NCI-H446 (cell line): ENCODE measurements at places on chromosomes 11 and 22.
A peak's percentile ranks its signal among the peaks of the same experiment; 100 is the strongest.

DNA sequence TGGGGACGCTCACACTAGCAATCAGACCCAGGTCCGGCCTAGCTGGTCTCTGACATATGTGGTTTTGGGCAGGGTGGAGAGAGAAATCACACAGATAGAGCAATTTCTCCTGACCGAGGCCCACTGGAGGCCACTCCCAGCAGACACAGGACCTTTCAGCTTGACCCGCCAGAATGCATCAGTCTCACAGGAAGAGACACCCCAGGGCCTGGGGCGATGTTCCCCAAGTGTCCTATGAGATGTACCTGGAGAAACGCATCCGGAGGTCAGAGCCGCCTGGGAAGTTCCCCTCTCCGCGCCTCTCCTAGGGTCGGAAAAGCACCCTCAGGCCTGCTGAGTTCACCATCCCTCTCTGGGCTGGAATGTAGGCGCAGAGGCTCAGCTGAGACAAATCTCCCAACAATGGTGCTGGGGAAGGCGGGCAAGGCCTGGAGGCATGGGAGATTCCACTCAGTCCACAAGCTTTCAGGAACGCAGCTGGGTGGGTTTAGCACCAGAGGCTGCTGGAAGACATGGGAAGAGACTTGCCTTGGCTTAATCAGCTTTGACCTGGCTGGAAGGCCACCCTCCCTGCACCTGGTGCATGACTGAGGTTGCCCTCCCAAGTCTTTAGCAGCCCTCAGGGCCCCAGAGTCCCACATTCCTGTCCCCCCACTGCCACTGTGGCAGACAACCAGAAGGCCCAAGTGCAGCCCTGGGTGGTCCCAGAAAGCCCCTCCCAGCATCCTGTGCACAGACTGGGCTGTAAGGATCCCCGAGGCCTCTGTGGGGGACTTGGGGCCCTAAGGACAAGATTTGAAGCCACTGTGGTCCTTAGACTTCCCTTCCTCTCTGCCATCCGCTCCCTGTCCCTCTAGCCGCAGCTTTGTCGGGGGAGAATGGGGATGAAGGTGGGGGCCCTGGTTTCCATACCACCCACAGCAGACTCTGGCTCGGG, 57.5 kb downstream of the RTL6 start:
- DNase-seq: no peak

DNA sequence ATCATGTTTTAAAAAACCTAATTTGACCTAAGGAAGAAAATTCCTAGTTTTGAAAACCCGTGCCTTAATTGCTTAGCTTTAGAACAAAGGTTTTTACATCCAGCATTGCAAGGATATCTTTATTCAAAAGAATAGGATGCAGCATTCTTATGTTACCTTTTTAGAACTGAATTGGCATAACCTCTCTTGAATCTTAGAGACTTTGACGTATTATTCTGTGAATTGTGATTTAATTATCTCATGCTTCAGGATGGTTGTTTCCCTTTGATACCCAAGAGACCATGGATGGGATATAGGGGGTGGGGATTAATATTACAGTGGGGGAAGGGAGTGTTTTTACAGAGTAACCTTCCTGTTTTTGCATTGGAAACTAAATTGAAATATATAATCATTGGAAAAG, 49.4 kb downstream of the ARHGEF12 start:
- DNase-seq: no peak

GRCh38 chr11:44887636-44888035, 63.0 kb downstream of the TP53I11 start:
- no peak for DNase-seq

GRCh38 chr11:110525883-110526282, 96.1 kb downstream of the FDX1 start:
- DNase-seq: no peak

- DNase-seq: no peak
These were observed 26.0 kb downstream of the POU2AF1 start for GRCh38 chr11:111352935-111353710.

- DNase-seq: no peak
These were observed 44.9 kb downstream of the WNT7B start for GRCh38 chr22:45932071-45932470.

DNA sequence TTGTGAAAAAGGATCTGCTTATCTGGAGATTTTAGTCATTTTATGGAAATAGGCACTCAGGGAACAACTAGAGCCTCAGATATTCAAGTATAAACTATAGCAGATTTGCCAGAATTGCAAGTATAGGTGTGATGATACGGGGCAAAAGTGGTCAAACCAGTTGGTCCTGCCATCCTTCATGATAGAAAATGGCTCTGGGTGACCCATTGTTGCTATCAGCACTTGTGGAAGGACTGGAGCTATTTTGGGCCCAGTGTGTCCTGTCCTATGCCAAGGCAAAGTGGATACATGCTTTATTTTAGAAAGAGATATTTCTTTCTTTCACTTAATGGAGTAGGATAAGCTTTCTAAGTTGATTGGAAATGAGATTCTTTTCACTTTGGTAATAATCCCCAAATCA, 85.2 kb downstream of the PPP6R3 start:
- DNase-seq: no peak

- DNase-seq: no peak
These were observed 13.4 kb downstream of the ASCC2 start for GRCh38 chr22:29824677-29825076.

DNA sequence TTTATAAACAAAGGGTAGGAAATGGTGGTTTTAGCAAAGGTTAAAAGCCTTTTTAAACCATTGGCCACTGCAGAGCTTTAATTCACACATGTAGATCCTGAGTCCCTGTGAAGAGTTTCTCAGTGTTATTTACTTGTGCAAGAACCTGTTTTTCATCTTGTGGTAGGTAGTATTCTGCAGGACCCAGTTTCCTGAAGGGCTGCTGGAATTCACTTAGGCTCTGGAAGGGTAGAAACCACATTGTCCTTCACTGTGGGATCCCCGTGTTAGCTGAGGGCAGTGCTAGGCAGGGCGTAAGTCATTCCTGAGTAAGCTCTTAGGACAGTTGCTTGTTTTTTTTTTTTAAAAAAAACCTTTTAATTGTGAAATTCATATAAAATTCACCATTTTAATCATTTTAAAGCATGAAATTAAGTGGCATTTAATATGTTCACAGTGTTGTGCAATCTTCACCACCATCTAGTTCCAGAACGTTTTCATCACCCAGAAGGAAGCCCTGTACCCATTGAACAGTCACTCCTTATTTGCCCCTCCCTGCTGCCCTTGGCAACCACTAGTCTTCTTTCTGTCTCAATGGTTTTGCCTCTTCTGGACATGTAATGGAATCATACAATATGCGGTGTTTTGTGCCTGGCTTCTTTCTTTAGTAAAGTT, 77.7 kb downstream of the C22orf31 start:
- no peak for DNase-seq

DNA sequence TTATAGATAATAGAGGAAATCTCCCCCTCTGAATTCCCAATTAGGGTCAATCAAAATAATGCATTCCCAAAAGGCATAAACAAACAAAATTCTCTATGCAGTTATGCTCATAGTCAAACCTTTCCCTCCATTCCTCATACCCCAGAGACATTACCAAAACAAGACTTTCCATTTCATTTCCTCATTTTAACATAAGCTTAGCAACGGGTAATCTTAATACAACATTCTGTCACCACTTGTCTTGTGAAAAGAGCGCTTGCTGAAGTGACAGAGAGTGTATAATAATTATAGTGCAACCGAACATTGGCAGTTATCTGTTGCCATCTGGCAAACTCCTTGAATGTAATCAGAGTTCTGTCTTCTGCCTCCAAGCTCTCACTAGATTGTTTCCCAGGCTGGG, 1.2 kb upstream of the SLN start:
- peak; percentile 82 for DNase-seq

GRCh38 chr11:46055371-46055770, 65.9 kb downstream of the PHF21A start:
- no peak for DNase-seq

DNA sequence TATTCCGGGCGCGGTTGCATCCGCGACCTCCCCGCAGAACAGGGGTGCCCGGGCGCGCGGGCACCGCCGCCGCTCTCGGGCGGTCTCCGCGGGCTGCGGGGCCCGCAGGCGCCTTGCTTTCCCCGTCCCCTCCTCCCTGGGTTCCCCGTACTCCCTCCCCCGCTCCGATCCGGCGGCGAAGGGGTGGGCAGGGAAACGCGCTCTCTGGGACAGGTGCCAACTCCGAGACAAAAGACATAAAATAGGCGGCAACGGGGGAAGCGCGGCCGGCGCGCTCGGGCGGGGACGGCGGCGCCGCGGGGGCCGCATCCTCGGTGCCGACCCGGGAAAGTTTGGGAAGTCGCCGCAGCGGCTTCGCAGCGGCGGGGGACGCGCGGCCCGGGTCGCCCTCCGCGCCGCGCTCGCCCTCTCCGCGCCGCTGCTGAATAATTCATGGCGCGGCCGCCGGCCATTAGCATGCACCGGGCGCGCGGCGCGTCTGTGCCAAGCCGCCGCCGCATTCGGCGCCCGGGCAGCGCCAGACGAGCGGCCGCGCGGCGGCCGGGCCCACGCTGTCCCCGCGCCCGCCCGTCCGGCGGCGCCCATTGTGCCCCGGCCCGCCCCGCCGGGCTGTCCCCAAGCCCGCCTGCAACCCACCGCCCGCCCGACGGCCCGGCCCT, 78.7 kb upstream of the PPARA start:
- DNase-seq: peak; percentile 88

- DNase-seq: no peak
These were observed 27.8 kb downstream of the CD82 start for GRCh38 chr11:44593251-44593650.

DNA sequence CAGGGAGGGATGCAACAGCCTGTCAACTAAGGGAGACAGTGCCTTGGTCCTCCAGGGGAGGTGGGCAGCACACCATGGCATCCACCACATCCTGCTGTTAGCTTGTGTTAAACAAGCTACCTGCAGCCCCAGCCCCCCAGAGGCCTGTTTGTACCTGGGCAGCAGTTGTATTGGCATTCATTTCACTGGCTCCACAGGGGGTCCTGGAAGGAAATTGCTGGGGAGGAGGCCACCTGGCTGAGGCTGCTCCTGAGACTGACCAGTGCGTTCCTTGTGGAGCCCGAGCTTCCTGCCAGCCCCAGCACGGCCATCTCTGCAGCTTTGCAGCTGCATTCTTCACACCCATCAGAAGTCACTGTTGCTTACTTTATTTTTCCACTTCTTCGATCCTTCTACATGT, 479.9 kb downstream of the INSC start:
- DNase-seq: no peak

DNA sequence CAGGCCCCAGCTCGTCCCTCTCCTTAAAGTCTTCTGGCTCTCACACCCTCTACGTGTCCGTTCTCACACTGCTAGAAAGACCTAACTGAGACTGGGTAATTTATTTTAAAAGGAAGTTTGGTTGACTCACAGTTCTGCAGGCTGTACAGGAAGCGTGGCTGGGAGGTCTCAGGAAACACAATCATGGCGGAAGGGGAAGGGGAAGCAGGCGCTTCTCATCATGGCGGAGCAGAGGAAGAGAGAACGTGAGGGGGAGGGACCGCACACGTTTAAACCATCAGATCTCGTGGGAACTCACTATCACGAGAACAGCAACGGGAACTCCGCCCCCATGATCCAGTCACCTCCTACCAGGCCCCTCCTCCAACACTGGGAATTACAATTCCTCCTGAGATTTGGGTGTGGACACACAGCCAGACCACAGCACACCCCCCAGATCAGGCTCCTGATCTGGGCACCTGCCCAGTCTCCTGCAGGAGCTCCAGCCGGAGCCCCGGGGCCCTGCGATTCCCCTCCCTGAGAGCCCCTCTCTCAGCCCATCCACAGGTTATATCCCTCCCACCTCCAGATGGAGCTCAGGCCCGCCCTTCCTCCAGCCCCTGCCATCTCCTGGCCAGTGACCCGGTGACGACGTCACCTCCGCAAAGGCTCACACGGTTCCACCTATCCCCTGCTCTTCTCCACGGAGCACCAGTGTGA, 170.2 kb downstream of the BRD1 start:
- DNase-seq: no peak

DNA sequence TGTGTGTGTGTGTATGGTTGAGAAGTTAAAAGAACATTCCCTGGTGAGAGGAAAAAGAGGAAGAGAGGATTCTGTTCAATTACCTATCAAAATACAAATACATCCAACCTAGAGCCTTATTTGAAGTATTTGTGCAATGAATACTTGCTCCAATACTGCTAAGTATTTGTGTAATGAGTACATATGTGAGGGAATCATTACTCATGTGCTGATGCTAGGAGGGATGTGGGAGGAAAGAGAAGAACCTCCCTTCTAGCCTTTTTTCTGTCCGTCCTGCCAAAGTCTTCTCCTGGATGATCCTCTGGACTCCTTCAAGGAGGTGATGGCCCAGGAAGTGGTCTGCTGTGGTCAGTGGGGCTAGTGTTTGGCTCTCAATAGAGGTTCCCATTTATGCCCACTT, 36.0 kb upstream of the ACCSL start:
- DNase-seq: no peak

GRCh38 chr11:134399293-134399654, 12.8 kb downstream of the B3GAT1 start:
- DNase-seq: no peak

DNA sequence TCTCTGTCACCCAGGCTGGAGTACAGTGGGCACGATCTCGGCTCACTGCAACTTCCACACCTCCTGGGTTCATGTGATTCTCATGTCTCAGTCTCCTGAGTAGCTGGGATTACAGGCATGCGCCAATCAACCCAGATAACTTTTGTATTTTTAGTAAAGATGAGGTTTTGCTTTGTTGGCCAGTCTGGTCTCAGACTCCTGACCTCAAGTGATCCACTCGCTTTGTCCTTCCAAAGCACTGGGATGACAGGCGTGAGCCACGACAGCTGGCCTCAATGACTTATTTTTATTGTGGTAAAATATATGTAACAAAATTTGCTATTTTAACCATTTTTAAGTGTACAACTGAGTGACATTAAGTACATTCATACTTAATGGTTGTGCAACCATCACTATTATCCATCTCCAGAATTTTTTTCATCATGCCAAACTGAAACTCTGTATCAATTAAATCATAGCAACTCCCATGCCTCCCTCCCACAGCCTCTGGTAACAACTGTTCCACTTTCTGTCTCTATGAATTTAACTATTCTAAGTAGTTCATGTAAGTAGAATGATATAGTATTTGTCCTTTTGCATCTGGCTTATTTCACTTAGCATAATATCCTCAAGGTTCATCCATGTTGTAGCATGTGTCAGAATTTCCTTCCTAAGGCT, 50.7 kb upstream of the CWF19L2 start:
- DNase-seq: no peak

DNA sequence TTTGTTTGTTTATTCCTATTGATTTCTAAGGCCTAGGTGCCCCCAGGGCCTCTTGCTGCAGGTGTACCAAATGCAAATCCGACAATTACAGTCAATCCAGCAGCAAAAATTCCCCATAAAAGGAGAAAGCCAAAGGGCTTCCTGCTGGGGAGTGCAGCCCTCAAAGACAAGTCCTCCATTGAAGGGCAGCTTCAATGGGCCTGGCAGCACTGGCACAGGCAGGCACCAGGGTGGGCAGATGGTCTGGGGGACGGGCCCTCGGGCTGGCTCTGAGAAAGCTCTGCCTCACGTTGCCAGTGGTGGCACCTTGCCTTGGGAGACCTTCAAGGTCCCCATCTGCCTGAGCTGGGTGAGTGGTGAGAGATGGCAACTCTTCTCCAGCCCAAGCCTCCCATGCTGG, 128.0 kb downstream of the DSCAML1 start:
- peak; percentile 43 for DNase-seq
